CD4-positive, alpha-beta T cell treated with Interleukin-12 subunit alpha and Interleukin-12 subunit beta, for 1 hour (primary cell): ENCODE measurements at places on chromosomes 4 and X.

- DNase-seq, result no peak
Measured at GRCh38 chr4:6342530-6343293, 73.1 kb downstream of the WFS1 start.

GRCh38 chr4:81436096-81436495 is 35.6 kb downstream of the RASGEF1B start:
- no peak for DNase-seq

GRCh38 chr4:55574252-55574651 is 17.8 kb downstream of the PDCL2 start:
- DNase-seq, result no peak

- DNase-seq, result no peak
Measured at GRCh38 chr4:25624616-25625015, 31.0 kb upstream of the SLC34A2 start.

- DNase-seq, result no peak
Measured at GRCh38 chrX:17559728-17560379, 177.4 kb upstream of the SCML1 start.

GRCh38 chr4:57426779-57427395 is 316.7 kb upstream of the IGFBP7 start:
- no peak for DNase-seq

- no peak for DNase-seq
Measured at GRCh38 chr4:126757219-126757618, 875.5 kb upstream of the INTU start.

GRCh38 chr4:83858131-83858530 is 322.2 kb downstream of the GPAT3 start:
- no peak for DNase-seq

DNA sequence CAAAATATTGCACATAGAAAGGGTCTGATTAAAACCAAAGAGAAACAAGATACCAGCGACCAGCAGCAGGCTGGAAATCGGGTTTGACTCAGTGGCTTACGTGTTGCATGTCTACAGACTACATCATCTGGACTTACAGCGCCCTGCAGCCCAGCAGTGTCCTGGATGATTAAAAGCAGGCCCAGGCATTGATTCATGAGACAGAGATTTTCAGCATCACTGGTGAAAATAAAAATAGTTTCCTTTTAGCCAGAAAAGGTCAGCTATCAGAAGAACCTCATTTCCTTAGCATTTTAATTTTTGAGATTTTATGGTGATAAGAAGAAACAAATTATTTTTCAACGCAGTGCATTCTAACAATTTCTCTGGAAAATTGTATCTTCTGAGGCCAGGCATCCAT is 190.6 kb downstream of the PTTG2 start:
- no peak for DNase-seq

- no peak for DNase-seq
Measured at GRCh38 chrX:6225911-6226595, 2.6 kb downstream of the NLGN4X start.

DNA sequence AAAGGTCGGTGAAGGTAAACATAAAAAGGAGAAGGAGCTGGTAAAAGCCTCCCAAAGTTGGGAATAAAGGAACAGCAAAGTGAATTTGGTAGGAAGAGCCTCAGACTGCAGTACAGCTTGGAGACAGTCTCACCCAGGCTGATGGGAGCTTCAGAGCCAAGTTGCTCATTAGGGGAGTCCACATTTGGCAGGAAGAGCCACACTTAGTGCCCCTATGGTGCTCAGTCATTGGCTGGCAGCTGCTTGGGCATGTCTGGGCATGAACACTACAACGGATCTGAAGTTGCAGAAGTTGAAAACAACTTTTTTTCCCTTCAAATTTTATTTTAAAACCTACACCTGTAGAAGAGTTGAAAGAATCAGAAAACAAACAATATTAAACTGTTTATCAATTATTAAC is 2497.3 kb downstream of the ARAP2 start:
- DNase-seq, result no peak

DNA sequence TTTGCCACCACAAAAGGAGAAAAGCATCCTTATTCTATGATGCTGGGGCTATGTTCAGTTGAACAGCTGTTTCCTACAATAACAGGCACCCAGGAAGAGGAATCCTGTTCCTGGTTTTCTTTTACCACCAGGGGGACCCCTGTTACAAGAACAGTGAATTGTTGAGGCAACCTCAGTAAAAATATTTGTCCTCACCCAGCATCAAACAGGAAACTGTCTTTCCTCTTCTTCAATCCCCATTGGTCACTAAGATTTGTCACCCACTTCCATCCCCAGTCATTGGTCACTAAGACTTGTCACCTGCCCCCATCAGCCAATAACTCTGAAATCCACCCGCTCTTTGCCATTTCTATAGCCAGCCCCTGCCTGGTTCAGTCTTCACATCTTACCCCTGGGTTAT is 143.5 kb upstream of the GALNT7 start:
- DNase-seq, result peak; percentile 49

DNA sequence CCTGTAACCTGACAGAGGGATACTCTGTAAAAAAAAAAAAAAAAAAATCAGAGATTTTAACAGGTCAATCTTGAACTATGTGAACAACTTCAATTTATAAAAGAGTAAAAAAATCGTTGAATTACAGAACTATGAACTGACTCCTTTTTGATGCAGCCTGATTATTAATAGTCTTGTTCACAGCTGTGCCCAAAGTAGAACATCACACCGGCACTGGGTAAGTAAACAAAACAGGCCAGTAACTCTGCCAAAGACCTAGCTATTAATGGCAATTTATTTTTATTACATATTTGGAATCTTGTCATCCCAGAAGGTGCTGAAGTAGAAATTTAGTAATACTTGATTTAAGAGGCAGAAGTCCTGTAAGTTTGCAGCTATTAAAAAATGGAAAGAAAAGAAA is 31.4 kb downstream of the CPE start:
- DNase-seq, result no peak

DNA sequence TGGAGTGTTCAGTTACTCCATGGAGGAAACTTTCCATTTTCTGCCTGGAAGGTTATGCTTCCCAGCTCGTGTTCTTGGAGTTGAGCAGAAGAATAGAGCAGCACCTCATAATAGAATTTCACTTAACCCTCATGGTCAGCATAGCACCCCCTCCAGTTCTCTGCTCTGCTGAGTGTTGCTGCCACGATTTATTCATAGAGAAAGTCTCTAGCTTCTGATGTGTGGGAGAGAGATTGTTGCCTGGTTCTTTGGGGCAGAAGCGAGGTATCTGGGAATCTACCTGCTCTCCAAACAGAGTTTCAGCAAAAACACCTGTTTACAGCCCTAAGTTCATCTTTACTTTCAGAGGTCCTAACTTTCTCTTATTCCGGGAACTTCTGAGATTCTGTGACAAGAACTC is 3.9 kb upstream of the DTHD1 start:
- DNase-seq, result no peak

DNA sequence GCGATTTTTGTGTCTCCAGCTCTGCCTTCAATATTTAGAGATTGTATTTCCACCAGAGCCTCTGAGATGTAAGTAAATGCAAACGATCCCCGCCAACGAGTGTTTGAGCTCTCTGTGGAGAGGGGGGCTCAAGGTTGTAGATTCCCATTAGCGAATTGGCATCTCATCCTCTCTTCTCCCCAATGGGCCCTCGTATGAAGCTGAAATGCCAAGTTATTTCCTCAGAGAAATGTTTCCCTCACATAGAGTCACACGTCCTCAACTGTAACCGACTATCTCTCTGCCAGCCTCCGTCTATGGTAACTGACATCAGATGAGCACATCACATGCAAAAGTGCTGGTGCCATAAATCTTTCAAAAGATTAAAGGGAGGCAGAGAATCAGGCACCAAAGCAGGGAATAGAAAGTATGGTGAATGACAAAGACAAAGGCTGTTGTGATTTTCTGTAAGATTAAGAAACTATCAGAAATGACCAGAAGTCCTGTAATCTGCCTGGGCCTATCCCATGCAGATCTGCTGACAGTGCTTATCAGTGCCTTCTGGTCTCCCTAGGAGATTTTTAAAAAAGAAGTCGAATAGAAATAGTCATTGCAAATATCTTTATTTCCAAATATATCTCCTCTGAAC is 157.1 kb downstream of the PDGFRA start:
- DNase-seq, result no peak

- DNase-seq, result no peak
Measured at GRCh38 chr4:158121161-158121579, 51.7 kb downstream of the GASK1B start.

- DNase-seq, result no peak
Measured at GRCh38 chr4:16684097-16684496, 214.3 kb downstream of the LDB2 start.

- no peak for DNase-seq
Measured at GRCh38 chr4:100588076-100588475, 70.3 kb upstream of the EMCN start.

- no peak for DNase-seq
Measured at GRCh38 chr4:73770917-73771316, 30.5 kb downstream of the CXCL8 start.

DNA sequence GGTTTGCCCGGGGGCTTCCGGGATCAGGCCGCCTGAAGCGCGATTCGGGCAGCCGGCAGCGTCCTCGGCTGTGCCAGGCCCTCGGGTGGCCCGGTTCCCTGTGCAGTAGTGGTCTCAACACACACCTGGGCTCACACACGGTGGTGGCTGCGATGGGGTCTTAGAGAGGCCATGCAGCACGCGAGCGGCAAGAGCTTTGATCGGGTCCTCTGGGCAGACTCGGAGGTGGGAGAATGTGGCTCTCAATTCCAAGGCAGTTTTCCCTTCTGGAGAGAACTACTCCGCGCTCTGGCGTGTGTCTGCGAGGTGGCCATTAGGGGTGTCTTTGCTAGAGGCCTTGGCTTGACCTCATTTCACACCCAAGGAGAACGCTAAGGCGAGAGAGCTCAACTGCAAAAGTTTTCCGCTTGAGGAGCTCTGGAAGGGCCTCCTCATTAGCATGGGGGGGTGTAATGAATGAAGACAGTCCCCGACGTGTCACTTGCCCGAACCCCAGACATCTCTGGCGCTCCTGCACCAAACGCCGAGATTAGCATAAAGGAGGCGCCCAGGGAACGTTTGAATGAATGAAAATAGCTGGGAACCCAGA is 771 bp upstream of the RBPJ start:
- DNase-seq, result peak; percentile 50

GRCh38 chr4:23365086-23365485 is 524.8 kb downstream of the PPARGC1A start:
- DNase-seq, result no peak

GRCh38 chrX:113400193-113400704 is 559.6 kb upstream of the AMOT start:
- DNase-seq, result no peak

- no peak for DNase-seq
Measured at GRCh38 chr4:94613248-94613647, 144.5 kb upstream of the BMPR1B start.

GRCh38 chr4:42914937-42915336 is 22.4 kb downstream of the GRXCR1 start:
- DNase-seq, result no peak

DNA sequence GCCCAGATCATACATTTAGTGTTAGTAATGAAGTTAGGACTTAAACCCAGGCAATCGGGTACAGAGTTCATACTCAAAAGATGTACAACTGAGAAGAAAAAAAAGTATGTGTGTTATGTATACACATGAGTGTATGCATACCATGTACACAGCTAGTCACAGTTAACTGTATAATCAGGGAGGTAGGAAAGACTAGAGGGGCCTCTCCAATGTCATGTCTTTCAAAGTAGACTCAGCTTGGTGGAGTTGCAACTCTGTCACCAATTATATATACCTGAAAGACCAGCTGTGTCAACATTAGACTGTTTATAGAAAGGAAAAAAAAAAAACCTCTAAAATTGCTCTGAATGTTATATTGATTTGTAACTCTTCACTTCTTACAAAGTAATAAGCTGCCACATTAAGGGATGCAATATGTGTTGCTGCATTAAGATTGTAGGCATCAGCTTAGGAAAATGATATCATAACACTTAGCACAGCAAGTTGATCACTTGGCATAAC is 167.5 kb downstream of the DCTD start:
- no peak for DNase-seq

GRCh38 chr4:95830651-95831050 is 9.2 kb upstream of the PDHA2 start:
- no peak for DNase-seq

DNA sequence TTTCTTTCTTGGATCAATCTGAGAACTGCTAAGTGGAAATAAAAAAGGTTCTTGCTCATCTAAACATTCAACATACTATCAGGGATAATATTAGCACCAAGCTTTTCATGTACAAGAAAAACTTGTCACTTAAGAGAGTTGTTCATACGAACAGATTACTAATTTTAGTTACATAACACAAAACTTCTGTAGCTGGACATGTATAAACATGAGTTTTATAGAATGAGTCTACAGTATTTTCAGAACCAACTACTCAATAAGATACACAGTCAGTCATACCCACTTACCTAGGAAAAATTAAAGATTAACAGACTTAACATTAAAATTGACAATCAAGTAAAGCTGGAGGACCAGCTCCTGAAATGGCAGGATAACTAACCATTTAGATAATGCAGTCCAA is 540.1 kb upstream of the FAM241A start:
- no peak for DNase-seq

- no peak for DNase-seq
Measured at GRCh38 chr4:97496298-97496873, 646.9 kb downstream of the STPG2 start.
